Spinal cord (tissue), 10 donors: ENCODE measurements at places on chromosomes 2 and 18.

DNA sequence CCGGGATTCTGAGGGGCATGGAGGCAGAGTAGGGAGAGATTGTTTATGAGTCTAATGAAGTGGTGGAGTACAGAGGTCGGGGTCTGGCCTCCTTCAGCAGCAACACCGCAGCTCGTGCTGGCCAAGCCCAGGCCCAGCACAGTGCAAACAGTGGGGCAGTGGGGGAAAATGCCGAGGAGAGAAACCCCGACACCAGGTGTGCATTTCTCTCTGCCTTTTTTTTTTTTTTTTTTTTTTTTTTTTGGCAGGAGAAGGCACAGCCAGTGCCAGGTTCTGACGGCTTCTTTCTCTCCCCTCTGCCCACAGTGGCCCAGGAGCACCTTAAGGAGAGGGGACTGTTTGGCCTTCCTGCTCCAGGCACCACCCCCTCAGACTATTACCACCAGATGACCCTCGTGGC is 219.3 kb downstream of the GLI2 start:
- no peak for DNase-seq

GRCh38 chr2:188795762-188796161 is 178.4 kb upstream of the COL3A1 start:
- DNase-seq: no peak

GRCh38 chr18:75491361-75491760 is 63.9 kb upstream of the SMIM21 start:
- DNase-seq: no peak

GRCh38 chr18:9806905-9807304 is 78.9 kb upstream of the TXNDC2 start:
- DNase-seq: no peak

- DNase-seq: no peak
Measured at GRCh38 chr2:7674606-7675005, 757.4 kb downstream of the RNF144A start.

- DNase-seq: peak; percentile 55
Measured at GRCh38 chr2:95525294-95526035, 40.9 kb upstream of the TRIM43B start.

DNA sequence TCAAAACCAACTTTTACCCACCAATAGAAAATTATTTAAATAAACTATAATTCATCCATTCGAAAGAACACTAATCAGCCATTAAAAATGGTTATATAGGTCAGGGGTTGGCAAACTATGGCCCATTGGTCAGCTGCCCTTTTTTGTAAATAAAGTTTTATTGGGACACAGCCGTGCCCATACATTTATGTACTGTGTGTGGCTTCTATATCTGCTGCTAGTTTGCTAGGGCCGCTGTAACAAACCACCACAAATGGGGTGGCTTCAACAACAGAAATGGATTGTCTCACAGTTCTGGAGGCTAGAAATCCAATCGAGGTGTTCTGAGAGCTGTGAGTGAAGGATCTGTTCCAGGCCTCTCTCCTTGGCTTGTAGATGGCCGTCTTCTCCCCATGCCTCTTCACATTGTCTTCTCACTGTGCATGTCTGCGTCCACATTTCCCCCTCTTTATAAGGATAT is 7.0 kb upstream of the TXNDC2 start:
- DNase-seq: no peak

DNA sequence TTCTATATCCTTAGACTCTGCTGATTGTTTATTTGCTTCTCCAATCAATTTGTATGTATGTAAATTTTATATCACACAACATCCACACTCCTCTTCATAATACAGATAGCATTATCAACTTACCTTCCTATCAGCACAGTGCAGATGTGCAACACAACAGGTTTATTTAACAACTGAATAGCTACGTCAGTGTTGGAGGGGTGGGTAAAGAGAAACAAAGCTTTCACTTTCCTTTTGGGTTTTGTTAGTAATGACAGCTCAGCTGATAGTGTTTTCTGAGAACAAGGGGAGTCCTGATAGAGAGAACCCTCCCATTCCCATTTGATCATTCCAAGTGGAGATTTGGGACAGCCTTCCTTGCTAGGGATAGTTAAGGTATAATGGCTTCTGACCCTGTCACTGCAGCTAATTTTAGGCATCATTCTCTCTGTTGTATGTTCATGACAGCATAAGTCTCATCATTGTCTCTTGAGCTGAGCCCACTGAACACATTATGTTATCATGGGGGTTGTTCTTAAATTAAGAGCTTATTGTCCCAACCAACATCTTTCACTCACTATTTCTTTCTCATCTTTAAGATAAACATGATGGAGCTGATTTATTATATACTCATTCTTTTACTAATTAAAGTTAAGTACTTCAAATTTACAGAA is 227.7 kb downstream of the GPD2 start:
- no peak for DNase-seq

DNA sequence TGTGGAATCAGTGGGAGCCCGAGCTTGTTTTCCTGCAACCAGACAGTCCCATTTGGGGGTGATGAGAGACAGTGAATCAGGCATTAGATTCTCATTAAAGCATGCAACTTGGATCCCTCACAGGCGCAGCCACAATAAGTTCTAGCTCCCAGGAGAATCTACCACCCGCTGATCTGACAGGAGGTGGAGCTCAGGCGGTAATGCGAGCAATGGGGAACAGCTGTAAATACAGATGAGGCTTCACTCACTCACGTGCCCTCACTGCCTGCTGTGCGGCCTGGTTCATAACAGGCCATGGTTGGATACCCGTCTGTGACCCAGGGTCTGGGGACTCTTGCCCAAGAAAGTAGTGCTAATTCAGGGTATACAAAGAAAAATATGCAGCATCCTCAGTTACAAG is 144.8 kb upstream of the RGPD4 start:
- DNase-seq: no peak

DNA sequence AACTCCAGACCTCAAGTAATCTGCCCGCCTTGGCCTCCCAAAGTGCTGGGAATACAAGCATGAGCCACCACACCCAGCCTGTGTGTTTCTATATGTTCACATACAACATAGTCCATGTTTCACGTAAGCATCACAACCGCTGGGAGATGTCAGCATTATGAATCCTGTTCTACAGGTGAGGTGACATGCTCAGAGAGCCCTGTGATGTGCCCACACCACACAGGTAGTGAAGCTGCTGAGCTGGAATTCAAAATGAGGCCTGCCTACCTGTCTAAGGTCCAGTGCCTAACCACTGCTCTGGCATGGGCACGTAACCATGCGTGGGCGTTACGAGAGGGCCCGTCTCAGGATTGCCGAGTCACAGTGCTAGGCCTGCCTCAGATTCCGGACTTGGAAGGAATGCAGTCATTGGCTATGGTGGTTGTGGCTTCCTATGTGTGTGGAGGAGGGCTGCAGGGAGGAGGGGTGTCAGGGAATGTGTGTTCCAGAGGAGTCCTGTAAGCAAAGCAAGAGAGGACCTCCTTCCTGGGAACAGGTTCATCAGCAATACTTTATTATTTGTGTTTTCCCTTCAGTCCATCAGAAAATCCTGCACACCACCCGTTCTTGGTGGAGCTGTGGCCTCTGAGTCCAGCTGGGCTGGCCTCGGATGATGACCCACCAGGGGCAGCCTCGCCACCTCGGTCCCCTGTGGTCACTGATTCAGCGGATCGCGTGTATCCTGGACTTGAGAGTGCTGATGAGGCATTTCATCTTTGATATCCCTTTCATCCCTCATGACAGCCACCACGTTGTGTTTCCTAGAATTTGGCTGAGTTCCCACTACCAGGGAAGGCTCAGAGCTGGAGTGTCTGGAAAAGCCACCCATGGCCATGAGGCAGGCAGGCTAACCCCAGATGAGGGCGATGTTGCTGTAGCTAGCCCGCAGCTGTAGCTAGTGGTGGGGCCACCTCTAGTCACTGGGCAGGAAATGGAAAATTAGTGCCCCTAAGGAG is 31.1 kb downstream of the HK2 start:
- no peak for DNase-seq

DNA sequence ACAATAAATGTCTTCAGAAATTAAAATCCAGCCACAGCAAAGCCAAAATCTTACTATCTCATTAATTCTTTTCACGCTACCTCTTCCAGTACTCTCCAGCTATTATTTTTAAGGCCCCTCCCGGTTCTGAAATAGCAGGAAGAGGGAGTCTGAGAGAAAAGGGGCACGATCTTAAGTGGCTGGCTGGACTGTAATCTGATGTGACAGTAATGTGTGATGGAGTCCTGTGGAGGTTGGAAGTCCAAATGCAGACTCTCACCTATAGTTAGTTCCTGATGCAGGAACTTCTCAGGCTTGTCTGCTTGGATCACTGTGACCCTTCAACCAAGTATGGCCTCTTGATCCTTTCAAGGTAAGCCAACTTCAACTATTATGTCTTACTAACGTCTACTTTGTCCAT is 43.2 kb downstream of the SMAD2 start:
- DNase-seq: no peak

GRCh38 chr2:121159291-121160071 is 125.5 kb downstream of the TFCP2L1 start:
- DNase-seq: no peak

- DNase-seq: peak; percentile 72
Measured at GRCh38 chr2:205754924-205755321, 72.6 kb downstream of the NRP2 start.
